Left colon (tissue), 2 donors: ENCODE measurements at places on chromosomes 6 and 20. TPM values are rescaled to one million over a fixed set of nuclear protein-coding genes. Genes with fewer than 3 reads are reported as not detected.

- peak; percentile 42 for DNase-seq
Observed at GRCh38 chr20:46558511-46558959, 8.1 kb upstream of the OCSTAMP start.

- peak; percentile 70 for DNase-seq
Observed at GRCh38 chr6:722077-722524, 29.2 kb upstream of the EXOC2 start.

DNA sequence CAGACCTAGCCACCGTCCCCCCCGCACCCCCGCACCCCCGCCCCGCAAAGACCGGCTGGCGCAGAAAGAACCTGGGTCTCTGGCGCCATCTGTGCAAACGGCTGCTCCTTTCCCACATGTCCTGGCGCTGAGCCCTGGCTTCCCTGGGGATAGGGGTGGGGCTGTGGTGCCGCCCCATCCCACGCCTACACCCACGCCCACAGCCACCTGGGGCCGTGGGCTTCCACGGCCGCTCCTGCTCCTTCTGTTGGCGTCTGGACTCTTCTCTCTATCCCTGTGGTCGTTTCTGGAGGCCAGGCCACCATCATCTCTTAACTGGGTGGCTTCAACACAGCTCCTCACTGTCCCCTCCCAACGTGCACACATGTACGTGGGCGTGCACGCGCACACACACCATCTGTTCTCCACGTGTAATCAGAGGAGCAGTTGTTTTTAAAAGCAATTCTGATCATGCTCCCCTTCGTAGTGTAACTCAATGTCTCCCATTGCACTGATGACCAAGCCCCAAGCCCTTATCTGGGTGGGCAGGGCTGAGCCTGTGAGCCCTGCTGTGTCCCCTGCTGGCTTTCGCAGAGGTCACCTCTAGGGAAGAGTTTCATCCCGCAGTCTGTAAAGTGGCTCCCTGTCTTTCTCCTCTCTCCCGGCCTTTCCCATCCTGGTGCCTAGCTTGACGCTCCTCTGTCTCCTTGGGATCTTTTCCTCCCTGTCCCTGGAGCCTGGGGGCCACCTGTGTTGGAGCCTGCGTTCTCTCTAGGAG is 31.9 kb upstream of the FAM83D start:
- DNase-seq, result no peak

DNA sequence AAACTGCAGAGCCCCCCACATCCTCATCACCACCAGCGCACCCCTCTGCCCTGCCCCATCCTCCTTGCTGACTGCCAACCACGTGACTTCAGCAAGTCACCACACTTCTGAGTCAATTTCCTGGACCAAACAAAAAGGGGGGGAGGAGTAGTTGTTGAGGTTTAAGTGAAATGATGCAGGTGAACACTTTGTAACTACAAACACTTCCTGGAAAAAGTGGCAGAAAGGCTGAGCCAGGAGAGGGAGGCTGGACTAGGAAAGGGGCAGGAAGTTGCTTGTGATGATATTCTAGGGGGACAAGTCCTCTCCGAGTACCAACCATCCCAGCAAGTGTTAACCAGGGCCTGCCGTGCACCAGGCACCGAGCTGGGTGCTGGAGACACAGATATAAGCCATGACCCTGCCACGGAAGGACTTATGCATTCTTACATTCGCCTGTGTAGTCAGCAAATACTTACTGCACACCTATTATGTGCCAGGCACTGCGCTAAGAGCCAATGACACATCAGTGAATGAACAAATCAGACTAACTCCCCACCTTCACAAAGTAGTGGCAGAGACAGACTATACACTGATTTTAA is 67.3 kb downstream of the PREX1 start:
- DNase-seq, result no peak

- DNase-seq, result no peak
Observed at GRCh38 chr20:9036593-9036992, 32.3 kb upstream of the PLCB4 start.

DNA sequence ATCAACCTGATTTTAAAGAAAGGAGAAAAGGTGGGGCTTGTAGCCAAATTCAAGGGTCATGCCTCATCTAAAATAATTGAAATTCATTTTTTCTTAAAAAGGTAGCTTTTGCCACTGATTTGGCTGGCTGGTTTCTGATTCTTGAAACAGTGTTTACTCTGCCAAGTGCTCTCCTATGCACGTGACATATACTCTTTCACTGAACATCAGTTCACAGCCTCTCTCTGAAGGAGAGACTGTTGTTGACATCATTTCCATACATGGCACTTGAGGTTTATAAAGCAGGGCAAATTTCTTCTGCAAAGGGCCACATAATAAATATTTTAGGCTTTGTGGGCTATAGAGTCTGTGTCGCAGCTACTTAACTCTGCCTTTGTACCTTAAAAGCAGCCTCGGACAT is 40.4 kb upstream of the DOK5 start:
- no peak for DNase-seq

GRCh38 chr6:124420116-124420840 is 542.0 kb upstream of the RNF217 start:
- DNase-seq, result no peak

The SYCP2L gene
- total RNA-seq, result 0.18 TPM

The ARMC2 gene
- 3.8 TPM for total RNA-seq

The KAT14 gene
- 16.8 TPM for total RNA-seq

The GRIK2 gene
- 1.9 TPM for total RNA-seq
